AG09319 (cell line): ENCODE measurements at places on chromosomes 6 and 20.

- no peak for DNase-seq
Observed at GRCh38 chr6:164346631-164347030, 932.1 kb downstream of the QKI start.

GRCh38 chr20:38123021-38123587 lies 42.0 kb downstream of the TGM2 start:
- no peak for DNase-seq

DNA sequence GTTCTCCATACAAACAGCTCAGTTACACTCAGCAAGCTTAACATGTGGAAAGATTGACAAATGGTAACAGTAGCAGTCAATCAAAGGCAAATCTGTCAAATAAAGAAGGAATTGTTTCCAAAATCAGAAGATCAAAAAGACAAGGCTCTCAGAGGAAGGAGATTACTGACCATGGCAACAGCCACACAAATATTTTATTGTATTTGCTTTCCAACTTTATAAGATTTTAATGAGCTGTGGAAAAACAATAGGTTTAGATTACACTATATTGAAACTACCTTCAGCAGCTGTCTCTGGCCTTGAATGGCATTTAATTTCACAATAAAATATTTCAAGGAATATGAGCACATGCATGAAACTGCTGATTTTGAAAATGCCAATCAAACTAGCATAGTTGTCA lies 1143.9 kb upstream of the GJE1 start:
- DNase-seq, result no peak

- DNase-seq, result no peak
Observed at GRCh38 chr20:58571693-58572427, 56.7 kb upstream of the APCDD1L start.

DNA sequence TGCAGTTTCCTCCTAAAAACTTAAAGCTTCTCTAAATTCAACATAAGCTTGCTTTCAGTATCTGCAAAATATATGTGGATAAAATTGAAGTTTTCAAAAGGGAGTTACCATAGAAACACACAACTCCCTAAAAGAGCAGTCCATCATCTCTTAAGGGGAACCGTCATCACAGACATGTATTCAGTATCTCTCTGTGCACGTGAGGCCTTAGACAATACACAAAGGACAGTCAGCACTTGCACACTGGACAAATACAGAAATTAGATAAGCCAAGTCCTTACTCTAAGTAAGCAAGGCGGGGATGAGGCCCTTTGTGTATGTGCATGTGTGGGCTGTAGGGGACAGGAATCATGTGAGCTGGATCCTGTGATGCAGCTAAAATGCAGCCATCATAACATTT lies 136.6 kb downstream of the BACH2 start:
- no peak for DNase-seq
